ENCODE measurements at places on chromosomes 16 and 17.
A peak's percentile ranks its signal among the peaks of the same experiment; 100 is the strongest.

DNA sequence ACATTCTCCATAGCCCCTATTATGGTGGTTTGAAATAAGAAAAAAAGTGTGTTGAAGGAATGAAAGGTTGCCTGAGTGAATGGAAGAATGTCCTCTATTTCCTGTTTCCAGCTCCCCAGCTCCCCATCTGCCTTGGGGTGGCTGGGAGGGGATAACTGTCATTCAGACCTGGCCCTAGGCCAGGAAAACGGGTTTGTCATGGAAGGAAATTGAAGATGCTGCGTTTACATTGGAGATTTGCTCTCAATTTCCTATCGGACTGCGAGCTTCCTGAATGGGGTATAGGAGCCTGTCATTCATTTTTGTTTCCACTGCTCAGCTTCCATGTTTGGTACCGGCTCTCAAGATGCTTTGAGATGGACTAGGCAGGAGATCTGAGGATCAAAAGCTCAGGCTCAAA is 2.2 kb upstream of the FZD2 start:
- DNase-seq = no peak

GRCh38 chr16:5166486-5166885 is 68.9 kb upstream of the EEF2KMT start:
- no peak for DNase-seq

DNA sequence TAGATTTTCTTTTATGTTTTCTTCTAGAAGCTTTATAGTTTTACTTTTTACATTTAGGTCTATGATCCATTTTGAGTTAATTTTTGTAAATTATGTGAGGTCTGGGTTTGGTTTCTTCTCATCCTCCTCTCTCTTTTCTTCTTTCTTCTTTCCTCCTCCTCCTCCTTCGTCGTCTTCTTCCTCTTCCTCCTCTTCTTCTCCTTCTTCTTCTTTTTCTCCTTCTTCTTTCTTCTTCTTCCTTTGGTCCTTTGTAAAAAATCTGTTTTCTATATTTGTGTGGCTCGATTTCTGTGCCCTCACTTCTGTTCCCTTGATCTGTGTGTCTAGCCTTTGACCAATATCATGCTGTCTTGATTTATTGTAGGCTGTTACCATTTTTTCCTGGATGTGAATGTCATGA is 5.0 kb upstream of the SLC25A35 start:
- DNase-seq = no peak

GRCh38 chr17:28131599-28131998 is 89.1 kb downstream of the NLK start:
- DNase-seq = peak; percentile 60

DNA sequence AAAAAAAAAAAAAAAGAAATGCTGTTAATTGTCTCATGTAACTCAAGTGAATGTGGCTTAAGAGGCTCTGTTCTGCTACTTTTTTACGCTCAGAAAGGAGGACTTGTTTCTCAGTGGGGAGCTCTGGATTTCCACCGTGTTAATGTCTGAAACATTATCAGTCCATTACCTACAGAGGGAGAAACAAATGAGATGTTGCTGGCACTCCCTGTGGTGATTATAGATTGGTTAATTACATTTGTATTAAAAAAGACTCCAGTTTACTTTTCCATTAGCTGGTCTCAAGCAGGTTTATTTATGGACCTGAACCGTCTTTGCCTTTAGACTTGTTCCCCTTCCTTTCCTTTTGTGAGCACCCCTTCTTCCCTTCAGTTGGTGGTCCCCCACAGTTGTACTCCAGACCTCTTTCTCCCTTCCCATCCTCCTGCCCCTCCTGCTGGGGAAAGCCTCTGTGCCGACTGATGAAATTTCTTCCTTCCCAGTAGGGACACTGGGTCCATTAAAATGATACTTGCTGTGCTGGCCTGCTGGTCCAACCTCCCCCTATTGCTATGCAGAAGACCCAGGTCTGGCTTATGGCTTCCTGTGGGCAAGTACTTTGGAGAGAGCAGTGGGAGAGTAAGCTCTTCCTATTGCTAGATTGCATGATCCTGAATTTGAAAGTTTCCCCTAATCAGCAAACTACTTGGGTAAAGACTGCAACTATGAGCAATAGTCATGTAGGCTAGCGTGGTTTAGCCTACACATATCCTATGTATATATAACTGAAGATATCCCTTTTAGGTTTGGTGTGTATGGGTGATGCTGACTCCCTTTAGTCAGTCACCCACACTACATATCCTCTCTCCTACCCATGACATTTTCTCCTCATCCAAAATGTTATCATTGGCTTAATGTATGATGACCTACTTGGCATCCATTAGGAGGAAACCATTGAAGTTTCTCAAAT is 8.1 kb downstream of the CDC6 start:
- no peak for DNase-seq

GRCh38 chr17:32625971-32626370 is 139.2 kb downstream of the CDK5R1 start:
- DNase-seq = no peak

- DNase-seq = no peak
These were observed 34.1 kb upstream of the MYH10 start for GRCh38 chr17:8664456-8665126.

GRCh38 chr17:48565022-48565554 is 13.1 kb downstream of the HOXB4 start:
- no peak for DNase-seq

DNA sequence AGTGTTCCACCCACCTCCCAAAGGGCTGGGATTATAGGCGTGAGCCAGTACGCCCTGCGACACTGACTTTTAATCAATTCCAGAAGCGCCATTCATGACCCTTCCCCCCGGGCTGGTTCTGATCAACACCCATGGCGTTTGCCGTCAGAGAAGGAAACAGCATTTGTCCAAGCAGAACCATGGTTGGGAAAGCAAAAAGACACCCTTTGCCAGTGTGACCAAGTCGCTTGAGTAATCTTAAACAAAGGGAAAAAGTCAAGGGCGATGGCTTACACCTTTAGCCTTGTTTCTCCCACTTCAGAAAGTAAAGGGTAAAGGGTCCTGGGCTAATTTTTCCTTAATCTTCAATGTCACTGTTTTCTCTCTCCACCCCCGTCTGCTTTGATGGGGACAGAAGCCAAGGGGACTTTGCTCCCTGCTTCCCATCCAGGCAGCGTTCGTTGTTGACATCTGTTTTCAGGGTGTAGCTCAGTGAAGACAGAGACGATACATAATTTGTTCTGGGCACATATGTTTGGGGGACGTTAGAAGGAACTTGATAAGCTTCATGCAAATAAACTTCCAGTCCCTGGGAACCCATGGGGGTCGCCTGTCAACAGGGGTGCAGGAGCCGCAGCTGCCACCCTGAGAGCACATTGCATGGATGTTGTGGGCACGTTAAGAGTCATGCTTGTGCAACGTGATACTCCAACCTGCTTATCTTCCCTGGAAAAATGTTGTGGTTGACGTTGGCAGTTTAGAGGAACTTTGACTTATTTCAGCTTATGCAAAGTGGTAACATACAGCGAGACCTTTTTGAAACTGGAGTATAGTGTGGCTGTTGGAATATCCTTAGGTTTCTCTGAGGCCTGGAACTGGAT is 50.6 kb upstream of the TANGO6 start:
- DNase-seq = peak; percentile 87

DNA sequence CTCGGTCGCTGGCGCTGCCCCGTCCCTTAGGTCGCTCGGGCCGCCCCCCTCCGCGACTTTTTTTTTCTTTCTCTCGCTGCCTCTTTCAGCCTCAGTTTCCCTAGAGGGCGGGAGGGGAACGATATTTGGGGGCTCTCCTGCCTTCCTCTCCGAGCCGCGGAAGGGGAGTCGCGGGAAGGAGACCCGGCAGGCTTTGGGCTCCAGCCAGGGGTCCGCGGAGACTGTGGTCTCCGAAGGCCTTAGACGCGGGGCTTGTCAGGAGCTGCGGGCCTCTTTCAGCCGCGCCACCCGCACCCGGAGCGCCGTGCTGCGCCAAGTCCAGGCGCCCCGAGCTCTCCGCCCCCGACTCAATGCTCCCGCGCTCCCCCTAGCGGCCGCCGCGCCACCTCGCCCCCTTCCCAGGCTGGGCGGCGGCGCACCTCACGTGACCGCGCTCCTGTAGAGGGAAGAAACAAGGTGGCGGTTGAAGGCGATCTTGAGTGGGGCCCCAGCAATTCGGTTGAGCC is at the start of gene LRRC37B:
TSS of gene LRRC37B (plus strand) at position 427 of the 506 bp plus-strand sequence. CDS start 14,010 bp downstream, outside the sequence.
- peak; percentile 77 for DNase-seq

GRCh38 chr16:70466805-70467076 is 12.3 kb downstream of the FCSK start:
- no peak for DNase-seq

- DNase-seq = no peak
These were observed 32.1 kb downstream of the MYH3 start for GRCh38 chr17:10624969-10625368.

- DNase-seq = peak; percentile 44
These were observed 102.0 kb upstream of the CDH5 start for GRCh38 chr16:66264311-66265047.

GRCh38 chr17:30379903-30380381 is 1.2 kb downstream of the CPD start:
- DNase-seq = peak; percentile 33

DNA sequence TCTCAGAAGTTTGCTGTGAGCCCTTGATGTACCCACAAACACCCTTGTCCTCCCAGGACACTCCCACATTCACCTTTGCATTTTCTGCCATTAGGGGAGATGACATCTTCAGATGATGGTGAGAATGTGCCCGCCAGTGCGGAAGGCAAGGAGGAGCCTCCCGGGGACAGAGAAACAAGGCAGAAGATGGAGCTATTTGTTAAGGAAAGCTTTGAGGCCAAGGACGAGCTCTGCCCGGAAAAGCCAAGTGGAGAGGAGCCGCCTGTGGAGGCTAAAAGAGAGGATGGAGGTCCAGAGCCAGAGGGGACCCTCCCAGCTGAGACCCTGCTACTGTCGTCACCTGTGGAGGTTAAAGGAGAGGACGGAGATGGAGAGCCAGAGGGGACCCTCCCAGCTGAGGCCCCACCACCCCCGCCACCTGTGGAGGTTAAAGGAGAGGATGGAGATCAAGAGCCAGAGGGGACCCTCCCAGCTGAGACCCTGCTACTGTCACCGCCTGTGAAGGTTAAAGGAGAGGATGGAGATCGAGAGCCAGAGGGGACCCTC is 17.0 kb downstream of the TAF1C start:
- DNase-seq = no peak

- DNase-seq = no peak
These were observed 19.3 kb upstream of the SOX9 start for GRCh38 chr17:72101526-72101925.

DNA sequence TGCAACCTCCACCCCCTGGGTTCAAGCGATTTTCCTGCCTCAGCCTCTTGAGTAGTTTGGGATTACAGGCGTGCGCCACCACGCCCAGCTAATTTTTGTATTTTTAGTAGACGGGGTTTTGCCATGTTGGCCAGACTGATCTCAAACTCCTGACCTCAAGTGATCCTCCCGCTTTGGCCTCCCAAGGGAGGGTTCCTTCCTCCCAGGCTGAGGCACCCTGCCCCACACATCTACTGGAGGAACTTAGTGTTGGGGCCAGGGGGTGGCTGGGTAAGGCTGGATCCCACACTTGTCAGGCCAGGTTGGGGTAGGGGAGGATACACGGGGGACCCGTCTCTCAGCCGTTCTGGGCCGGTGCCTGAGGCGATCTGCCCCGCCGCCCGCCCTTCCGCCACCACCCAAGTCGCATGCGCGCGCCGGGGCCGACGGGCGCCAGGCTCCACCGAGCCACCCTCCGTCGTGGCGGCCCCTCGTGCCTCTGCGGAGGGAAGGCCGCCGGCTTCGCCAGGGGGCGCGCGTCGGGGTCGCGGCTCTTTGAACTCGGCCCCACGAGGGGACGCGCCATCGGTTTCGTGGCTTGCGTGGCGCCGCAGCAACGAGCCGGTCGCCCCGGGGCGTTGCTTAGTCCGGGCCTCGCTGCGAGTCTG is 15.9 kb downstream of the GRB7 start:
- DNase-seq = peak; percentile 32

DNA sequence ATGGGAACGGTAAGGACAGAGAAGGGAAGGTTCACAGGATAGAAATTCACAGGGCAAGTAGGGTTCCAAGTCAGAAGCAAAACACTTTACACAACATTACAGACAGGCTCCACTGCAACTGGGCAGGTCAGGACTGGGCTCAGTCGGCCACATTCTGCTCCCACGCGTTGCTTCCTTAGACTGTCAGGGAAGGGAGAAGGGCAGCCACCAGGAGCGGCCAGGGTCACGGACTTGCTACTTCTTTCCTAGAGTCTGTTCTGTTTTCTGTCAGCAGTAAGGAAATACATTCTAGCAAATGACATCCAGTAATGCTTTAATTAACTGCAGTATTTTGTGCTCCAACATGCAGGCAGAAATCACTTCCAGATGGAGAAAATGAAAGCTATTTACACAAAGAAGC is 160.3 kb upstream of the RPH3AL start:
- peak; percentile 94 for DNase-seq

DNA sequence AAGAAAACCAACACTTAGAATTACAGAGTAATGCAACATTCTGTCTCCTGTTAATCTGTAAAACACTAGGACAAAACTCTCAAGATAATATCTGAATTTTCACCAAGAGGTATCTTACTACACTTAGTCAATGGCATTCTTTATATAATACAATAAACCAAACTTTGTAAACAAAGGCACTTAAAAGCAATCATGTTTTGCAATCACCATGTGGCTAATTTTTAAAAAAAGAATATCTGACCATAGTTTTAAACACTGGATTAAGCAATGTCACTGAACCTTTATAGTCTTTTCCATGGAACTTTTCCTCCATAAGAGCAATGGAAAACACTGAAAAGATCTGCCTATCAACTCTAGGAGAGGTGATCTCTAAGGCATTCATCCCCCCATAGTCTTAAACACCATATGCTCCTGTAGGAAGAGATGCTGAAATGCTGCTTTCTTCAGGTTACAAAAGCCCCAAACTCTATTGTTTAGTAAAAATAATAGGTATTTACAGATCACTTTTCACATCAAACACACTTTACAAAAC is 144.2 kb upstream of the CORO6 start:
- DNase-seq = peak; percentile 71

- peak; percentile 71 for DNase-seq
These were observed 12.0 kb upstream of the CD300A start for GRCh38 chr17:74454197-74455024.

DNA sequence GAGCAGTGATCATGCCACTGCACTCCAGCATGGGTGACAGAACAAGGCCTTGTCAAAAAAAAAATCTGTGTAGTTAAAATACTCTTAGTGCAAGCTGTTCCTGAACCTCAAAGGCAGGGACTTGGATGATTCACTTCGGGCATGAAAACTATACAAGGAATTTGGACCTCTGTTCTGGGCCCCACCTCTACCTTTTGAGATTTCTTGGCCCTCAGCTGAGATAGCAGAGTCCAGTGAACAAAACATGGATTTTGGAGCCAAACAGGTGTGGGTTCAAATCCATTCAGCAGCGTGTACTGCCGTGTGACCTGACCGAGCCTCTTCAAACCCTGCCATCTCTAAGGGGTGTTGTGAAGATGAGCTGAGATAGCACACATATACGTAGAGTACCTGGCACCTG is 6.8 kb downstream of the SLC13A2 start:
- no peak for DNase-seq

GRCh38 chr16:53945996-53946395 is 242.0 kb downstream of the FTO start:
- DNase-seq = peak; percentile 76

- no peak for DNase-seq
These were observed 14.5 kb downstream of the SLC7A6OS start for GRCh38 chr16:68296291-68296690.

Data from fibroblast of villous mesenchyme (primary cell).